ENCODE measurements at places on chromosomes 16 and 17.

GRCh38 chr17:29954405-29954804 lies 13.0 kb downstream of the EFCAB5 start:
- no peak for DNase-seq

DNA sequence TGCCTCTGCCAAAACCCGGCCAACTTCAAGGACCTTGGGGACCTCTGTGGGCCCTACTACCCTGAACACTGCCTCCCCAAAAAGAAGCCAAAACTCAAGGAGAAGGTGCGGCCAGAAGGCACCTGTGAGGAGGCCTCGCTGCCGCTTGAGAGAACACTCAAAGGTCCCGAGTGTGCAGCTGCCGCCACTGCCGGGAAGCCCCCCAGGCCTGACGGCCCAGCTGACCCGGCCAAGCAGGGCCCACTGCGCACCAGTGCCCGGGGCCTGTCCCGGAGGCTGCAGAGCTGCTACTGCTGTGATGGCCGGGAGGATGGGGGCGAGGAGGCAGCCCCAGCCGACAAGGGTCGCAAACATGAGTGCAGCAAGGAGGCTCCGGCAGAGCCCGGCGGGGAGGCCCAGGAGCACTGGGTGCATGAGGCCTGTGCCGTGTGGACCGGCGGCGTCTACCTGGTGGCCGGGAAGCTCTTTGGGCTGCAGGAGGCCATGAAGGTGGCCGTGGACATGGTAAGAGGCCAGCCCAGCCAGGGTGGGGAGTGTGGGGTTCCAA lies 38.7 kb downstream of the SREBF1 start:
- DNase-seq, result no peak

GRCh38 chr16:81885976-81886586 lies 107.0 kb downstream of the PLCG2 start:
- no peak for DNase-seq

GRCh38 chr17:16930571-16931317 lies 41.2 kb downstream of the TNFRSF13B start:
- DNase-seq, result no peak

DNA sequence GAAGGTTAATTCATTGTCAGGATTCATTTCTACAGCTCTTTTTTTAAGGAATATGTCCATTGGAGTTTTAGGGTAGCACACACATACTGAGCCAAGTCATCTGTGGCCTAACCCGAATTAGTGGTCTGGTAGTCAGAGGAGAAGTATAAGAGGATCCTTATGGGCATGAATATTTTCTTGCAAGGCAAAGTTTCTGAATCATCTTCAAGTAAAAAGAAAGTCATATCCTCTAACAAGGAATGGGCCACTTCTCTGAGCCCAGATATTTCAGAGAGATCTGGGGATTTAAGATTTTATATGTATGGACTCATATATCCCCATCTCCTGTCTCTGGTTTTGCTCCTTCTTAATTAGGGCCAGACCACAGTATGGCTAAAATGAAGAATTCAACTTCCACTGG lies 99.2 kb upstream of the CDH8 start:
- no peak for DNase-seq

DNA sequence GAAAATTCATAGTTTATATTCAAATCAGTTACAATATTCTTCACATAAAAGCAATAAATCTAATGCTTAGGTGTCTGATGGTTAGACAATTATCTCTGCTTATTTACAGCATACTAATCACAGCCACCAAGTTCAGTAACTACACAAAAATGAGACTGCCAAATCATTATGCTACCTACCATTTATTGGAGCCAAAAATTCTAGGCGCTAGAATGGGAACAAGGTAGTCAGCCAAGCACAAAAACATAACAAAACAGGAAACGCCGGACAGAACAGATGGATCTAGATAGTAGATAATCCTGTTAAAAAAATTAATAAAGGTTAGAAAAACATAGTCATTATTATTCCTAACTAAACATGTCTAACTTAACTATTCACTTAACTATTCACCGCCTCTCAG lies 3.6 kb downstream of the ARL6IP1 start:
- DNase-seq, result no peak

GRCh38 chr16:49439676-49440075 lies 66.1 kb downstream of the C16orf78 start:
- no peak for DNase-seq

DNA sequence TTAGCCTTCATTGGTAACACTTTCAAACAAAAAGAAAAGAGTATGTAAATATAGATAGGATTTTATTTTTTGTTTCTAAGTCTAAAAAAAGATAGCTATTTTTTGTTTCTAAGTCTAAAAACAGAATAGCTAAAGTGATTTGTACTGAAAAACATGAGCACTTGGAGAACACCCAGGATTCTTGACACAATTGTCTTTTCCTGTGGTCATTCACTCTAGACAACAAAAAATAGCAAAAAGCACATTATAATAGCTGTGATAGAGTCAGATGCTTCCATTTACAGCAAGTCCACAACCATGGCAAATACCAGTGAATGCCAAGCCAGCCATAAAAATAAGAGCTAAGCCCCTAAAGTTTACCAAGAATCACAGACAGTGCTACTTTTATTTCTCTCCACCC lies 36.7 kb downstream of the SKAP1 start:
- DNase-seq, result no peak

DNA sequence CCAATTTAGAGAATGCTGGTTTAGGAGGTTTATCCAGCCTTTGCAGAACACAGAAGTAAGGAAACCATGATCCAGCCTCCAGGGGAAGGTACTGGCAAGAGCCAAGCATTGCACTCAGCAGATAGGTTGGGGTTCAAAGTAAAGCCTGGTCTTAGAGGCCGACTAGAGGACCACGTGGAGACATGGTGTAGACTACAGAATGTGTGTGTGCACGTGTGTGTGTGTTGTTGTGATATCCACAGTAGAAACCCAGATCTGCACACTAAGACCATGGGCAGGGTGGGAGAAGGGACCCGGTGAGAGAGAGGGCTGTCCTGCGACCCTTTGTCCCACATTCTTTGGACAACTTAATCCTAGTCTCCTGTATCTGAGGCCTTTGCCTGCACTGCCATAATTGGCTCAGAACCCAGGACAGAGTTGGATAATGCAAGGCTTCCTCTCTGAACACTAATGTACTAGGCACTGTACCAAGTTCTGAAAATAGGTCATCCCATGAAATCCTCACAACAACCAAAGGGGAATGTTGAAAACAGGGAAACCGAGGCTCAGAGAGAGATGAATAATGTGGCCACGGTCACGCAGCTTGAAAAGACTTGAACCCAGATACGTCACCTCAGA lies 325.1 kb upstream of the HSBP1 start:
- no peak for DNase-seq

DNA sequence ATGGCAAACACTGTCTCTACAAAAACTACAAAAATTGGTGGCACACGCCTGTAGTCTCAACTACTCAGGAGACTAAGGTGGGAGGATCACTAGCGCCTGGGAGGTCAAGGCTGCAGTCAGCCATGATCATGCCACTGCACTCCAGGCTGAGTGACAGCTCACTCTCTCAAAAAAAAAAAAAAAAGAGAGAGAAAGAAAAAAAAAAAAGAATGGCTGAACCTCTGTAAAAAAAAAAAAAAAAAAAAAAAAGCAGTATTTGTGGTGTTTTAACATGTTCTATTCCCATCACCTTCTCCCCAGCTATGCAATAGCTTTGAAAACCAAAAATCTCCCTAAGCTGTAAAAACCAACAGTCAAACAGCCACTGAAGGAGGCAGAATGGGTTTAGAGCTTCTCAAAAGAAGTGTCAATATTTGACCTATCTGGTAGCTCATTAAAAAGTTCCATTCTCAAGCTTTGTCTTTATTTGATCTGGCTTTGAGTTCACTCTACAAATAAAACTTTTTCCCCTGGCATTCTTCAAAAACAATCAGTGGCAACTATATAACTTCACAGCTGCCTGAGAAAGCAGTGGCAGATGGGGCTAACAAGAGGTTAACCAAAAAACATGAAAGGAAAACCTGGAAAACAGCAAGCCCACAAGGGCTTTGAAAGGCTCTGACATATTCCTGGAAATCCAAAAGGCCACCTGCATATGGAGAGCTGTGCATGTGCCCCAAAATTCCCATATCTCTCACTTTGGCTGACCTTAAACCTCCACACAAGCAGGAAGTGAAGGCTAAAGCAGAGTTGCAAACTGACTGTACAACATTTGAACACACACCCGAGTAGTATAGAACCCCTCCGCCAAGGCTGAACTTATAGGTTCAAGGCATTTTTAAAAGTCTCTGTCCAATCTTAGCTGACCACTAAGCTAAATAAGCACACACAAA lies 36.0 kb downstream of the USP32 start:
- no peak for DNase-seq

All from activated T-cell treated with anti-CD3 and anti-CD28 coated beads for 24 hours (primary cell).